Osteoblast (primary cell): ENCODE measurements at places on chromosomes 5 and 9. TPM values are rescaled to one million over a fixed set of nuclear protein-coding genes. Genes with fewer than 3 reads are reported as not detected.

Gene PROB1
- total RNA-seq = 1.1 and 1.2 TPM in 2 replicates

Gene TMEM161B
- total RNA-seq = 17.4 and 19.2 TPM in 2 replicates

Gene LRRTM2
- total RNA-seq = under 0.01 and 0.88 TPM in 2 replicates

Gene HAND1
- under 0.01 TPM in 1 of 2 replicates, not detected in the other for total RNA-seq

Gene OR13C8
- total RNA-seq = not detected in 2 replicates

Gene FAM114A2
- total RNA-seq = 31.8 and 40.9 TPM in 2 replicates

Gene C5orf52
- total RNA-seq = not detected in 2 replicates

Gene LHX3
- under 0.01 TPM in 1 of 2 replicates, not detected in the other for total RNA-seq

DNA sequence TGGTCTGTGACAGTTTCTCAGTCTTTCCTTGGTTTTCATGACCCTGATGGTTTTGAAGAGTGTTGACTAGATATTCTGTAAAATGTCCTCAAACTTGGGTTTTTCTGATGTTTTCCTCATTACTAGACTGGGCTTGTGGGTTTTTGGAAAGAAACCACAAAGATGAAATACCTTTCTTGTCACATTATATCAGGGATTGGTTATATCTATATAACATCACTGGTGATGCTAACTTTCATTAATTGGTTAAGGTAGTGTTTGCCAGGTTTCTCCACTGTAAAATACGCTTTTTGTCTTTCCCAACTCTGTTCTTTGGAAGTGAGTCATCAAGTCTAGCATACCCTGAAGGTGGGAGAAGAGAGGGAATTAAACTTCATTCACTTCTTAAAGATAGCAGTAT is 3.3 kb upstream of the IL31RA start:
- no peak for DNase-seq

- no peak for DNase-seq
Measured at GRCh38 chr5:150156540-150156939, 895 bp upstream of the PDGFRB start.

- no peak for DNase-seq
Measured at GRCh38 chr9:100459963-100460362, 13.0 kb upstream of the TMEFF1 start.

DNA sequence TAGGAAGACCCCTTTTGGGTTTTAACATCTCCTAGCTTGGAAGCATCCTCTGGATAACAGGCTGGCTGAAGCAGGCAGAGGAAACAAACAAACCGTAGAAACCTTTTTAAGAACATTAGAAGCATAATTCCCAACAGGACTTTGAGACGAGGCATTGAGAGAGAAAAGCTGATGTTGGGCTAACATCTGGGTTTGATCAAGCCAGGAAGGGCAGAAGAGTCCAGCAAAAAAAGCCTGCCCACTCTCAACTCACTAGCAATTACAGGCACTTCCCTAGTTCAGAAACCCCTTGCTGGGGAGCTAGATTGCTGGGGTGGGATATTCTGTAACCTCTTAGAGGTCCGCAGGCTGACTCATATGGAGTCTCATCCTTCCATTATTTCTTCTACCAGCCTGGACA is 75.4 kb upstream of the CTNNA1 start:
- no peak for DNase-seq

- peak; percentile 85 for DNase-seq
Measured at GRCh38 chr5:102296178-102296817, at the start of gene SLCO4C1. SLCO4C1 (minus strand) TSS chr5:102296284; CDS start chr5:102296262, 22 bp downstream.

DNA sequence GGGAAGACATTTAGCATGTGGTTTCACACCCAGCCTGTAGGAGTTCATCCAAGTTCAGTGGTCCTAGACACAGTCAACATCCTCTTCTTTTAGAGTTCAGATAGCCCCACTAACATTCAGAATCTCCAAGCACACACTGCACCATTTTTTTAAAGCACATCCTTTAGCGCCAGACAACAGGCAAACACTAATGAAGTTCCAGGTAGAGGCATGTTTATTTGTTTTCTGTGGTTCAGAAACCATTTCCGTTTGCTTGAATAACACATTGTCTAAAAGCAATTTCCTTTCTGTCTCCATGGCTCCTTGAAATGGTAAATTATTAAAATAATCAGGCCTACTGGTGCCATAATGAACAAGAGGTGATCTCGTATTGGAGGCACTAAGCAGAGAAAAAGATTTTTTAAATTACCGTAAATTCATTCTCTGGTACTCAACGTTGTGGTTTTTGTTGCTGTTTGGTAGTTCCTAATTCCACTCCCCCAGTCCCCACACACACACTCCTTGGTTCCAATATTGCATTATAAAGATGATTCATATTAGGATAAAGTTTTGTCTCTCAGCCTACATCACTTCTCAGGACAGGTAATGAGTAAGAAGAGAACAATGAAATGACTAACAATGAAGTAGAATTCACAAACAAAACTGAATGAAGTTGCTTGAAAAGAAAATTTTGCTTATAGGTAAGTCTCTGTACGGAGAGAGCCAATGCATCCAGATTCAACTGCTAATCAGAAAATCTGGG is 153.1 kb downstream of the PCSK1 start:
- DNase-seq = peak; percentile 57

GRCh38 chr5:163571744-163572143 is 66.3 kb downstream of the MAT2B start:
- no peak for DNase-seq

- DNase-seq = no peak
Measured at GRCh38 chr5:103502662-103503061, 59.9 kb downstream of the NUDT12 start.
